ENCODE measurements at places on chromosomes 6 and 20.

DNA sequence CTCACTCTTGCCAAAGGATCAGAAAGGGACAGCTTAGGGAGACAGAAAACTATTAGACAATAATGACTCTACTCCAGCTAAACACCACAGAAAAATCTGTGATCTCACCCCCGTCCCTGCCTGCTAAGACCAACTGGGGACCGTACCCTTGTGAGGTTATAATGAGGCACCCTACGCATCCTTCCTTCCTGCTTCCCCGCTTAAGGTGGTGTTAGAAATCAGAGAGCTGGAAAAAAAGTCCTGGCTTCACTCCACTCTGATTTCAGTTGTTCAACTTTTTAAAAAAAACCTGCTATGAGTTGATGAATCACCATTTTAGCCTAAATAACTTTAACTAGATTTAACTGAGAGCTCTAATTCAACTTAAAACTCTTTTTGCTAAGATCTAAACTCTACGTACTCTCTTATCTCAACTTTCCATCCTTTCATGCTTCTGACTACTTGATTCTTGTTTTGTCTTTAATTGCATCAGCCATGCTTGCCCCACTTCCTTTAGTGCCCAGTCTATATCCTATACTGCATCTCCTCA is 35.8 kb upstream of the TMEM14A start:
- no peak for DNase-seq

DNA sequence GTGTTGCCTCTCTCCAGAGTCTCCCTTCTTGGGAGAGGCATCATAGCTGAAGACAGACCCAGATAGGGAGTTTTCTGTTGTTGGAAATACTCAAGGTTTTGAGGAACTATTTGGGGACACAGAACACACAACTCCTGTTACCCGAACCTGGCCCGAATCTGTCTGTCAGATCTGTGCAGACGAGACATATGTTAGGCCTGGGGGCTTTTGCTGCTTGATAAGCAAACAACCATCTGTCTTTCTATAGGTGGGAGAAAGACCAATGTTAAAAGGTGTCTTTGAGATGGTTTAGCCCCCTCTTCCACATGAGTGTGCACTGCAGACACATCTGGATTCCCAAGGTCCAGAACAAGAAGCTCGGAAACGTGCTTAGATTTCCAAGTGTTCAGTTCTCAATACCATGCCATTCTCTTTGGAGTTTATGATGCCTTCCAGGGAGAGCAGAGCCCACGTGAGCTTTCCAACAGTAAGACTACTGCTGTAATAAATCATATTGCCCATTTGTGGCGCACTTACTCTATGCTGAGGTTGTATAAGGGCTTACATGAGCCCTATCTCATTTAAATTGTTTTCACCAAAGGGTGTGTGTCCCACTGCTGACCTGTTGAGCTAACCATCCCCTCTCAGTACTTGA is 3.8 kb upstream of the STX16 start:
- DNase-seq: no peak

- DNase-seq: no peak
Measured at GRCh38 chr6:157455731-157456523, 74.9 kb downstream of the ZDHHC14 start.

DNA sequence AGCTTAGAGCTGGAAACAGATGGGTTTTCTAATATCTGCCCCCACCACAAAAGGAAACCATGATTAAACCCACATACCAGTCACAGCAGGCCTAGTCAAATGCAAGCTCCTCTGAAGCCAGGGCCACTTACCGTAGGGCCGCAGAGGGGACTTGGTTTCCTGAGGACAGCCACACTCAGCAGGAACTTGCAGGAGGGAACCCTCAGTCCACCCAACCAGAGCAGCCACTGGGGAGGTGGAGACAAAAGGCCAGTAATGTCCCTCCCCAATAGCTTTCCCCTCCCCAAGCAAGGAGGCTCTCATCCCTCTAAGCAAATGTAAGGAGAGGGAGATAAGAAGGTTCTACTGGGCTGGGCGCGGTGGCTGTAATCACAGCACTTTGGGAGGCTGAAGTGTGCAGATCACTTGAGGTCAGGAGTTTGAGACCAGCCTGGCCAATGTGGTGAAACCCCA is 384.4 kb upstream of the JARID2 start:
- DNase-seq: no peak

- no peak for DNase-seq
Measured at GRCh38 chr20:10665027-10665561, 8.7 kb downstream of the JAG1 start.

DNA sequence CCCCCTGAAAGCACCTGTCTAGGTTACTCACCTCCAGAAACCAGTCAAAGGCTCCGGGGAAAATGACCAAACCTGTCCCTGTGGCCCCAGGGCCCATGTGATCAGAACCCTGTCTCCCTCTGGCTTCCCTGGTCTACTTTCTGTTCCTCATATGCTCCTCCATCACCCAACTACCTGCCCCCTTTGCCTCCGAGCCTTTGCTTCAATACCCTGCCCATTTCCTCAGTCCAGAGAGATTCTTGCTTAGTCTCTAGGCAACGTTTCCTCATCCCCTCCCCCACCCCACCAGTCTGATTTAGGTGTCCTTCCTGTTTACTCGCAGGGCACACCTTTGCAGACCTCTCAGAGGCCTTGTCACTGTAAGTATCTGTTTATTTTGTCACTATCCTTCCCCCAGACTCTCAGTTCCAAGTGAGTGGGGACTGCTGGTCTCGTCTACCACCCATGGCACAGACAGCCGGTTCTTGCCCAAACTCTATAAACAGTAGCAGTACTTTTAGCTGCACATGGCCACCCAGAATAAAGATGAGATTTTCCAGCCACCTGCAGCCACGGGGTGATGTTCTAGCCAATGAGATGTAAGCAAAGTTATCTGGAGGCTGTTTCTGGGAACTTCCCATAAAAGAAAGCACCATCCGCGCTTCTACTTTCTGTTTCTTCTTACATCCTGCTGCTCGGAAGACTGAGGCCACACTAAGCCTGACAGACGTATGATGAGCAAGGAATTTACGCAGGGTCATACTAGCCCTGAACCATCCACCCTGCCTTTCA is 13.3 kb downstream of the ELOVL5 start:
- DNase-seq: no peak

DNA sequence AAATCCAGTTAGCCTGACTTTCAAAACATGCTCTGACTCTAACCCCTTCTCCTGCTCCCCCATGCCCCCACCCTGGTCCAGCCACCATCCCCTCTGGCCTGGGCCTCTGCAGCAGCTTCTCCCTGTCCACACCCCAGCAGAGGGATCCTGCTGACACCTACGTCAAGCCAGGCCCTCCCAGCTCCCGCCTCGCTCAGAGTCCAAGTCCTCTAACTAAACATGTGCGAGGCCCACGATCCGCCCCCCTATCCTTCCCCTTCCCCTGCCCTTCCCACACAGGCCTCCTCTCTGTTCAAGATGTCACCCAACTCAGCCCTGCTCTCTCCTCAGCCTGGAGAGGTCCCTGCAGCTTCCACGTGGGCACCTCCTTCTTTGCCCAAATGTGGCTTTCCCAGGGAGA is 33.7 kb downstream of the NFATC2 start:
- no peak for DNase-seq

DNA sequence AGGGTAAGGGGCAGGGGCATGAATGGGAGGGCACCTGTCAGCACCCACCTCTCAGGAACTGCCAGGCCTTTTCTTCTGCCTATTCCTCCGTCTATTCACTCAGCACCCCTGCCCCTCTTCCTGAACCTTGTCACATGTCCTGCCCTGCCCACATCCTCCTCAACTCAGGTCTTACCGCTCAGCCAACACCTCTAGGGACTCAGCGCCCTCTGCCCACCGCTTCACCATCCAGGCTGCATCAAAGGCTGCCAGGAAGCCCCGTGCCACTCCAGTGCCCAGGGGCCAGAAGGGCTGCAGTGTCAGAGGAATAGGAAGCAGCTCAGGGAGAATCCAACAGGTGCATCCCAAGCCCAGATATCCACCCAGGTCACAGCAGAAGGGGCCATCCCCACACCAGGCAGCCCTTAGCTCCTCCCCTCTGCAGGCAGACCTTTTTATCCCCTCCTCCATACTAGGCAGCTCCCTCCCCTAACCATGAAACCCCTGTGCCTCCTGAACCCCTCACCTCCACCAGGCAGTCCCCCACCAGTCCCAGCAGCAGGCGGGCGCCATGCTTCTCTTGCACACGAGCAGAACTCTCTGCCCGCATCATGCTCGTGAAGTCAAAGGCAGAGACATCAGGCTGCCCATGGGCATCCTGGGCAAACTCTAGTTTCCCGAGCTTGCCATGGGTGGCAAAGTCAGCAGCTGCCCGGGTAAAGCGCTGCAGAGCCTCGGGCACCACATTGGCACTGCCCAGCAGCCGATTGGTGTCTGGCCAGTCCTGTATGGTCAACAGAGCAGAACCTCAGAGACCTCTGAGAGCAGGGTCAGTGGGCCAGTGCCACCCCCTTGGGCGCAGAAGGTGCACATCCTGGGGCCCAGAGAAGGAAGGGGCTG is 5.5 kb downstream of the MICAL1 start:
- DNase-seq: no peak

DNA sequence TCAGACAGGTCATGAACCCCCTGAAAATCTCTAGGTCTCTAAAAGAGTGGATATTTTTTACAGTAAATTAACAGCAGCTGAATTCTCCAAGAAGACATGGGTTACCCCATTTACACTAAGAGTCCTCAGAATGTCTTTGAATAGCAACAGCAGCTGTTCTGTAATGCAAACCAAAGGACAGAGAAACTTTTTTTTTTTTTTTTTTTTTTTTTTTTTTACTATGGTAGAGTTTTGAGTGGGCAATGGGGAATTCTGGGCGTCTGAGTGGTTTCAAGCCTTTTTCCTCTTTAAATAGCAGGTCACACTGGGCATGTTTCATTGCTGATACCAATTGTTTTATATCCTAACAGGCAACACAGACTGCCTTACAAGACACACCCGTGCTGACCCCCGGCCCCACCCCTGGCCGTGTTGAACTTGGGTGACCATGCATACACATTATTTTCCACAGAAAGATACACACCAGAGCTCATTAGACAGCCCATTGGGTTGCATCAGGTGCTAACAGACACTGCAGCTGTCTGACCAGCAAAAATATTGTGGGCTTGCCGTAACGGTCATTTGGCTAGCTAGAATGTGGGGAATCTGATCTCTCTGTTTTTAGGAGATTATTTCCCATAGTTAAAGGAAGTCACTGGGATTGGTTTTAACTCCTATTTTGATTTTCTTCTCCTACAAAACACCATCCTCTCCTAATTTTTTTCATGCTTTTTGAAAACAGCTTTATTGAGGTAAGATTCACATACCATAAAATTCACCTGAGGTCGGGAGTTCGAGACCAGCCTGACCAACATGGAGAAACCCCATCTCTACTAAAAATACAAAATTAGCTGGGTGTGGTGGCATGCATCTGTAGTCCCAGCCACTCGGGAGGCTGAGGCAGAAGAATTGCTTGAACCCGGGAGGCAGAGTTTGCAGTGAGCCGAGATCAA is 26.7 kb upstream of the IRF4 start:
- no peak for DNase-seq

GRCh38 chr20:61888101-61888865 is 177.4 kb downstream of the TAF4 start:
- DNase-seq: no peak

- no peak for DNase-seq
Measured at GRCh38 chr20:15882553-15882952, 690.7 kb downstream of the KIF16B start.

- DNase-seq: peak; percentile 2
Measured at GRCh38 chr6:135212020-135212806, 31.1 kb downstream of the MYB start.

- no peak for DNase-seq
Measured at GRCh38 chr6:169156108-169156792, 97.4 kb downstream of the THBS2 start.

DNA sequence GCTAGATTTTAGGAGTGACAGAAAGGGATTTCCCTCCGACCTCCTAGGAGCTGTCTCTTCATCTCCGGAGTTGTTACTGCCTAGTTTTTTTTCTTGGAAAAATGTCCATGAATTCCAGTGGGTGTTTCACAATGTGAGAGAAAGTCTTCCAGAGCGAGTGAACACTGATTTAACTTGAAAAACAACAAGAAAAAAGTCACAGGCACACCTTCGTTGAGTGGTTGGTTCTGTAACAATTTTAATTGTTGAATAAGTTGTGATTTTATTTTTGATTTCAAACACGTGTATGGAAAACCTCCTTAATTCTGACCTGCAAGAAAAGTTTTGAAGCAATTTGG is 2.9 kb downstream of the TFAP2C start:
- DNase-seq: no peak

GRCh38 chr20:5448449-5449118 is 131.8 kb upstream of the PROKR2 start:
- peak; percentile 40 for DNase-seq

DNA sequence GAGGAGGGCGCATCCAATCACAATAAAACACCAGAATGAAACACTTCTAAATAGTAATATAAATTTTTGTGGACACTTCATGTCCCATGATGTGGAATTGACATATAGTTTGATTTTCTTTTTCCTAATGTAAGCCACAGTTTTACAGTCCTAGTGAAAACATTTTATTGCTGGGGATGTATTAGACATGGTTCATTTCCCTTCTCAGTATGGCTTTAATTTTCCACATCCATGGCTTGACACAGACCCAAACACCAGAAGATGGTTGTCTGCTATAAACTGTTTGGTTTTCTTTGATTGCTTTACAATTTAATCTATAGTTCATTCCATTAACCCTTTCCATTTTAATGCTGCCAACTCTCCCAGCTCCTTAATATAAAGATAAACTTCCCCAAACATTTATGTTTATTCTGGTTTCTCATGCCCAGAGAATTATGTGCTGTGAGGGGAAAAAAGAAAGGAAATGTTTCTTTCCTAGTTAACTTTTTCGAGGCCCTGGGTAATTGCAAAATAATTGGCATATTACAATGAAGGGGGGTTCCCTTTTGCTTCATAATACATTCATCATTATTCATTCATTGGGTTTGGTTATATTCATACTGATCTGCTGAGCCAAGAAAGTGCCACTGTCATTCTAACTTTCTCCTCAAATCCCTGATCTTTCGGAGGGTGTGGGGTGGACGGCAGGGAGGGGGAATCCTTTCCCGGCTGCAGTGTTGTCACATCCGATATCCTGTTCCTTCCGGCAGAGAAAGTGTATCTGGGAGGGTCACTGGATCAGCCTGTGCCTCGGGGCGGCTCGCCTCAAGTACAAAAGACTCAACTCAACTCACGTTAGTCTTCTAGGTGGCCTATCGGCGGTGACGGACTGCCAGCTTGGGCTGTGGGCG is 127.6 kb upstream of the TFAP2D start:
- DNase-seq: no peak

GRCh38 chr6:39347906-39348585 is 25.5 kb upstream of the KCNK16 start:
- peak; percentile 76 for DNase-seq

GRCh38 chr6:15536198-15536955 is 126.5 kb downstream of the DTNBP1 start:
- DNase-seq: no peak

- DNase-seq: no peak
Measured at GRCh38 chr20:51122931-51123658, 100.2 kb upstream of the KCNG1 start.

GRCh38 chr6:143150281-143150680 is 89.6 kb downstream of the AIG1 start:
- DNase-seq: no peak

Data from H54 (cell line).